ENCODE measurements at places on chromosomes 5 and 9.

DNA sequence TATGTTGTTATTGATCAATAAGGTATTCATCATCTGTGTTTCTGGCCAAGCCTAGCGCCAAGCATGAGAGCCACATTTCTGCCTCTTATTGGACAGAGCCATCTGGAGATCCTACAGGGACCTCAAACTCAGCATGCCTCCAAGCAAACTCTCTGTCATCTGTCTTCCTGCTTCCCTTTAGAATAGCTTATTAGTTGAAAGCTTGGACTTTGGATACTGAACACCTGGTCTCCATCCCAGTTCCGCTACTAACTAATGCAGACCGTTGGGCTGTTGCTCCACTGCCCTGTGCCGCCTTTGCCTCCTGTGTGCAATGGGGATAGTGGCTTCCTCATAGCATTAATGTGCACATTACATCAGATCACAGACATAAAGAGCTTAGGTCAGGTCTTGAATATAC is 65.5 kb downstream of the MAP1B start:
- DNase-seq: no peak

DNA sequence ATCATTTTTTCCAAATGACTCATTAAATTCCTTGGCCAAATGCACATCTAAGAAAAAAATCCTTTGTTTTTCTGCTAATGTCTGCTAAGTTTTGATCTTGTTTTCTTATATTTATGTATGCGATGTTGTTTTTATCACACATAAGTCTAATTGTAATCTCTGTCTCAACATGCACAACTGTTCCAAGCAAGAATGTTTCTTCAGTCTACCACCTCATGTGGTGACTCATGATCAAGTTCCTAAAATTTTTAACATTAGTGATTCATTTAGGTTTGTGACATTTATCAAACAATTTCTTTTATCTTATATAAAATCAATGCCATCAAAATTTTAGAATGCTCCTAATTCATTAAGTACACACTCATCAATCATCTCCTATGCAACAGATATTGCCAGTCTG is 763.9 kb upstream of the FAM174A start:
- DNase-seq: no peak

GRCh38 chr5:140176031-140176387 is 1.0 kb downstream of the CYSTM1 start:
- no peak for DNase-seq

DNA sequence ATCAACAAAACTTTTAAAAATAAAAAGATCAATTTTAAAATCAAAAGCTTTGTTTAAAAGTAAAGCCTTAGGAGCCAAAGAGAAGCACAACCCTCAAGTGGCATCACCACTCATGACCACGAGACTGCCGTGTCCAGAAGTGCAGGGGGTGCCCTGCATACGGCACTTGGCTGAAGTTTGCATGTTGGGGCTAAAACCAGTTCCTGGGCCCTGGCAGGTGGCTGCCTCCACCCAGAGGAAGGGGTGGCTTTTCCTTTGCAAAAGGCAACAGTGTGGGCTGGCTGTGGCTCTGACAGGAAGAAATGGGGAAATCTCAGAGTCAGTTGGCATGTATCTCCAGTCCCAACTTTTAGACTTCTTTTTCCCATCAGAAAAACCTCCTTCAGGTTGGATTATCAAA is 15.3 kb downstream of the TRMO start:
- DNase-seq: no peak

DNA sequence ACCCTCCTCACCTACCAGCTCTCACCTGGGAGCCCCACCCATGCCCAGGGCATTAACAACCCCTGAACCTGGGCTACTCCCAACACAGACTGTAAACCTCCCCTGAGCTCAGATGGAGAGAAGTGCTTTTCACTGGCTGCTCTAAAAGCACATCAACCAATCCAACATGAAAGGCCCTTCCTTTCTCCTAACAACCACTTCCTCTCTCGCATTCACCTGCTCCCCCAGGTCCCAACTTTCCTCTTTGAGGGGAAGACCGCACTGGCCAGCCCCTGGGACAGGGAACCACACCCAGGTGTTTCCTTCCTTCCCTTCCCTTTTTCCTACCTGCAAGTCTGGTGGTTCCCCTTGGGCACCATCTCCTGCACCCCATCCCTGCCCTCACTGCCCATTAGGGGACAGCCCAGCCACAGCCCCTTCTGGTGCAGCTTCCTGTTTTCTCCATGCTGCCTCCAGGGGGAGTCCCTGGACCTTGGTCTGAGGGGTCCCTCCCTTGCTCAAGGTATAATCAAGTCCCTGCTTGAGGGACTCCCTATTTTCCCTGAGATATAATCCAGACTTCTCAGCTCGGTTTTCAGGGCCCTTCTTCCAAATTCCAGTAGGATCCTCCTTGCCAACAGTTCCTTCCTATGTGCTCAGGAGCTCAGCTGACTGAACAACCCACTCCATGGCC is 30.5 kb upstream of the DAB2IP start:
- DNase-seq: peak; percentile 11

DNA sequence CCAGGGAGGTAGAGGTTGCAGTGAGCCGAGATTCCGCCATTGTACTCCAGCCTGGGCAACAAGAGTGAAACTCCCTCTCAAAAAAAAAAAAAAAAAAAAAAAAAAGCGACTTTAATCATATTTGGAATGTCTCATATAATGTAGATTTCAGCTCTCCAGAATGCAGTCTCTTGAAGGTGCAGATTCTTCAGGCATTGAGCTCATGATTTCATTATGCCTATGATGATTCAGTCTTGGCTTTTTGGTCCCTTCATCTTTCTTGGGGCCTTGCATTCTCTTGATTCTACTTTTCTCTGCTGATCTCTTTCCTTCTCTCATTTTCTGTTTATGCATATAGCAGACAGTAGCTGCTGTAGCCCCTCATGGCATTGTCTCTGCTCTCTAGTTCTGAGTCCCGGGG is 22.9 kb downstream of the KDM4C start:
- DNase-seq: no peak

- DNase-seq: peak; percentile 15
Observed at GRCh38 chr5:150122158-150122510, 33.5 kb downstream of the PDGFRB start.

GRCh38 chr5:88952996-88953643 is 70.1 kb upstream of the MEF2C start:
- no peak for DNase-seq

DNA sequence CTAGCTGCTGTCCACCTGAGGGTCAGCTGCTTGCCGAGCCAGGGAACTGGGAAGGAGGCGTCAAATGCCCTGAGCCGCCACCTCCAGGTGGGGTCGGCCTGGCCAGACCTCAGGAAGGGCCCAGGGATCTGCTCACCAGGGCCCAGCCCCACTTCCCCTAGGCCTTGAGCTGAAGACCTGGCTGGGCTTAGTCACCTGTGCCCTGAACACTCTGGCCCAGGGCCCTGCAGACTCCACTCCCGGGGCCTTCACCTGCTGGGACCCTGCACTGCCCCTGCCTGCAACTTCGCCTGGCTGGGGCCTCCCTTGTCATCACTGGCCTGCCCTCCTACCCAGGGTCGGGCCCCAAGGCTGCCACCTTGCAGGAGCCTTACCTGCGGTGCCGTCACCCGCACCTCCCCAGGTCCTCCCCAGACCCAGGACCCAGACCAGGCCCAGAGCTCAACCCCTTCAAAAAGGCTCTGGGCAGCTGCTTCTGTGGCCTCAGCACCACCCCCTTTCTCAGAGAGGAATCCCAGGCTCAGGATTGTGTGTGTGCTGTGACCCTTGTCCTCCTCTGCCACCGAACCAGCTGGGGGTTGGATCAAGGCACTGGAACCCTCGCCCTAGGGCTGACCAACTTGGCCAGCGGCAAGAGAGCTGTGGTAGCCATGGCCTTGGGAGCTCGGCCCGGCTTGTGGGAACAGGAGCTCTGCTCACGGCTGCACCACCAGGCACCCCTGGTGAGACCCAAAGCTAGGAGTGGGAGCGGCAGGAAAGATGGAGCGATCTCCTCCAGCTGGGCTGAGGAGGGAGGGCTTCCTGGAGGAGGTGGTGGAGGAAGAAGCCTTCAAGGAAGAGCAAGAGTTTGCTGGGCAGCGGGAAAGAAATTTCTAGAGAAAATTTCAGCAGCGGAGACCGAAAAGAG is 1.2 kb upstream of the NELFB start:
- DNase-seq: no peak

DNA sequence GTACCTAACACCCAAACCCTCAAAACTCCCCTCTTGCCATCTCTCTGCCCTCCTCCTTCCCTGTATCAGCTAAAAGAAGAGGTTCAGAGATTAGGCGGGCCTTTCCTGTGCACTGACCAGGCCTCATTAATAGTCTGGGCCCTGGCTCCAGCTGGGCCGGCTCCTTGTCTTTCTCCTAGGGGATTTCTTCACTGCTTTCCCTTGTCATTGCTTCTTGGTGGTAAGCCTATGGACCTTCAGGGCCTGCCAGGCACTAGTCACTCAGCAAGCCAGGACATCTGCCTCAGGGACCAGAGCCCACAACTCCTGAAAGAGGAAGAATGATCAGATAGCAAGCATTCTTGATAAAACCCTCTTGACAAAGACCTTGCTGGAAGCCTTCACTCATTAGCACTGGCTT is 50.9 kb downstream of the MRRF start:
- DNase-seq: no peak

DNA sequence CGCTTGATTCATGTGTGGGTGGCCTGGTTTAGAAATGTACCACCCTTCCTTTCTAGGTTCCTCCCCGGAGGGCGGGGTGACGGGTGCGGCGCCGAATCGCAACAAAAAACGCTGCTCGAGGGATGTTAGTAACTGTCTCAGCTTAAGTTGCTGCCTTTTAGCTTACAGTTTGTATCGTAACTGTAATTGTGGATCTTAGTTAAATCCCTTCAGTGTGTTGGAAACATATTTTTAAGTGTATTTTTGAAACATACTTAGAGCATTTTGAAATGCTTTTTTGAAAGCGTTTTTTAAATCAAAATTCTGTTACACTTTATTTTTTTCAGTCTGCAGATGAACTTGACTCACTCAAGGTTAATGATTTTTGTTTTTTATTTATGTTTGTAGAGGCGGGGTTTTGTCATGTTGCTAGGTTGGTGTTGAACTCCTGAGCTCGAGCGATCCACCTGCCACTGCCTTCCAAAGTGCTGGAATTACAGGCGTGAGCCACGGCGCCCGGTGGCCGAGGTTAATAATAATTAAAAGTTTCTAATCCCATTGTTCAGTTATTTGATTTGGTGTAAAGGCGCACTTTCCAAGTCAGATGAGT is 997 bp upstream of the CHD1 start:
- no peak for DNase-seq

- DNase-seq: no peak
Observed at GRCh38 chr5:159034083-159034824, 65.5 kb downstream of the EBF1 start.

DNA sequence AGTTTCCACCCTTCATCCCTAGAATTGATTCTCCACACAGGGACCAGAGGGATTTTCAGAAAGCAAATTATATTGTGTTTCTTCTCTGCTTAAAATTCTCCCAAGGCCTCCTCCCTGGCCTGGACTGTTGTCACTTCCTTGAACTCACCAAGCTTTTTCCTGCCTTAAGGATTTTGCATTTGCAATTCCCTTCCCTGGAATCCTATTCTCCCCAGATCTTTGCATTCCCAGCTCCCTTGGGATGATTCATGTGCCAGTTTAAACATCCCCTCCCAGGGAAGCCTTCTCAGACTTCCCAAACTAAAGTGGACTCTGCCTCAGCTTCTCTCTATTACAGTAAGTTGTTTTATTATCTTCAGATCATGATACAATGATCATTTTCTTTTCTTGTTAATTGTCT is 35.2 kb upstream of the PDE8B start:
- no peak for DNase-seq

- DNase-seq: no peak
Observed at GRCh38 chr9:20651939-20652338, 29.6 kb upstream of the MLLT3 start.

GRCh38 chr9:89428901-89429890 is 68.7 kb downstream of the SEMA4D start:
- DNase-seq: peak; percentile 47

DNA sequence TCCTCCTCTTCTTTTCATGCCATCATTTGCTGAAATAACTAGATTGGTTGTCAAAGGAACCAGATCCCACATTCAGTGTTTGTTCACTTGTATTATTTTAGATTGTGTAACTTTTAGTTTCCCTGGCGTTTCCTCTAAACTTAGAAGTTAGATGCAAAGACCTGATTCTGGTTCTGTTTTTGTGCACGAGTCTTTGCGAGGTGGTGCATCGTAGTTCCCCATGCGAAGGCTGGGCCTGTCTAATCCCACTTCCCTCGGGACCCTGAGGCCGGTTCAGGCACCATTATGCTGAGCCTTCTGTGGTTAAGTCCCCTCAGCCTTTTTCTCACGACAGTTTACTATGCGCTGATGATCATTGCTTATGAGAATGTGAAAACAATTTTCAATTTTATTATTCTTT is 219.1 kb upstream of the OTULINL start:
- DNase-seq: no peak

- no peak for DNase-seq
Observed at GRCh38 chr9:5756633-5757032, 76.3 kb downstream of the ERMP1 start.

DNA sequence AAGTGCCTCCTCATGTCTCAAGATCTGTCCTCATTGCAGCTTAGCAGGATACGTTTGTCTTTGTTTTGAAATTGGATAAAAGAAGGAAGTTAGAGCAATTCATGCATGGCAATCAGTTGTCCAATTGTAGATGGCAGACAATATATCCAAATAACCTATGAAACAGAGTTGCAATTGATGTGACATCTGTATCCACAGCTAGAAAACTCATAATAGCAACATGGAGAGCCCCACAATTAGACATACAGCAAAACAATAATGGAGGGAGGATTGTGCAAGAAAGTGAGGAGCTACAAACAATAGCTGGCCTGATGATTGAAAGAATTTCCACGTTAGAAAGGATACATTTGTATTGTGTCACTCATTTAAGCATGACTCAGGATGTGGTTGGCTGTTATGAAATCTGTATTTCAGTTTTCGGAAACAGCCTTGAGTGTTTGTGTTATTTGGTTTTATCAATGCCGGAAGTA is 132.0 kb downstream of the FAM174A start:
- no peak for DNase-seq

DNA sequence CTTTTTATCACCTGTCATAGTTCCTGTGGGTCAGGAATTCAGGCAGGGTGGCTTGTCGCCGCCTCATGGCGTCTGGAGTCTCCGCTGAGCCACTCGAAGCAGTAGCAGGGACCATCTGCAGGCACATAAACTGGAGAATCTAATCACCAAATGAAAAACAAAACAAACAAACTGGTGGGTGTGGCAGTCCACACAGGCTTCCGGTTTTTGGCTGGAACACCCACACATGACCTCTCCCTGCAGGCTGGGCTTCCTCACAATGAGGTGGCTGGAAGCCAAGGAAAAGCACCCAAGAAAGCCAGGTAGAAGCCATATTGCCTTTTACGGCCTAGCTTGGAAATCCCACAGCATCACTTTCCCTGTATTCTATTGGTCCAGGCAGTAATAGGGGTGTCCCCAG is 197.0 kb downstream of the SYK start:
- no peak for DNase-seq

All from activated naive CD8-positive, alpha-beta T cell treated with anti-CD3 and anti-CD28 coated beads, Interleukin-2, amount 50 U/mL, for 24 hours (primary cell).